ENCODE measurements at places on chromosomes 2 and 18. TPM values are rescaled to one million over a fixed set of nuclear protein-coding genes. Genes with fewer than 3 reads are reported as not detected.

AQP4 gene
- total RNA-seq: not detected

ITPRIPL1 gene
- total RNA-seq: 0.43 TPM

NPHP1 gene
- total RNA-seq: 6.9 TPM

KCNG2 gene
- 4.7 TPM for total RNA-seq

CCDC178 gene
- total RNA-seq: 0.28 TPM

VAMP5 gene
- total RNA-seq: 32.8 TPM

LRRFIP1 gene
- 49.8 TPM for total RNA-seq

LCT gene
- total RNA-seq: not detected

EGR4 gene
- total RNA-seq: not detected

PLEK gene
- total RNA-seq: 1.1 TPM

RPRM gene
- total RNA-seq: not detected

ARMC9 gene
- total RNA-seq: 72.9 TPM

INPP4A gene
- 31.4 TPM for total RNA-seq

SLC35G4 gene
- not detected for total RNA-seq

CAMKMT gene
- total RNA-seq: 5.8 TPM

KYNU gene
- total RNA-seq: 9.5 TPM

BCL2 gene
- total RNA-seq: 2.2 TPM

NFE2L2 gene
- 116 TPM for total RNA-seq

MRPS9 gene
- total RNA-seq: 30.0 TPM
